ENCODE measurements at places on chromosomes 5 and 9. TPM values are rescaled to one million over a fixed set of nuclear protein-coding genes. Genes with fewer than 3 reads are reported as not detected.

DNA sequence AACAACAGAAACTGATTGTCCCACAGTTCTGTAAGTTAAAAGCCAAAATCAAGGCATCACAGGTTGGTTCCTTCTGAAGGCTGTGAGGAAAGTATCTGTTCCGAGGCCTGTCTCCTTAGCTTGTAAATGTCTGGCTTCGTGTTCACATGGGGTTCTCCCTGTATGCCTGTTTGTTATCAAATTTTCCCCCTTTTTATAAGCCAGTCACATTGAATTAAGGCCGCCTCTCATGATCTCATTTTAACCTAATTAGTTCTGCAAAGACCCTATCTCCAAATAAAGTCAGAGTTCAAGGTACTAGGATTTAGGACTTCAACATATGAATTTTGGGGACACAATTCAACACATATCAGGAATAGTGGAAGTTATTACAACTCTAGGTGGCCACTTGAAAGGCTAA lies 331.5 kb downstream of the PIK3R1 start:
- no peaks in the 10 kb centered on the region for H3K36me3 ChIP-seq
- no peaks in the 10 kb centered on the region for H3K4me1 ChIP-seq
- H3K27ac ChIP-seq, result no peak overlapping the region
- H3K27me3 ChIP-seq, result no peaks in the 10 kb centered on the region

DNA sequence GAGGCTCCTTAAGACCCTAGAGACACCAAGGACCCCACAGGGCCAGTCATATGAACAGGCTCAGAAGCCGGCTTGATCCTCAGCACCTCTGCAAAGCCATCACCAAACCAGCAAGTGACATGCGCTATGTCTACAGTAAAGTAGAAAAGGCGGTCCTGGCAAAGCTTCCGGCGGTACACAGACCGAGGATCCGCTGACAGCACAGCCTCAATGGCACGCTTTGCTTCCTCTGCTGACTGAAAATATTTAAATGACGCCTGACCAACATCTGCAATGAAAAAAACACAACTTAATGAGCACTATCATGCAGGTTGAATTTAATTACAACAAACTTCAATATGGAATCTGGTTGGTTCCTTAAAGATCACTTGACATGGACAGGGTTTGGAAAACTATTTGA lies 17.6 kb downstream of the TRMO start:
- DNase-seq, result no peak
- H3K4me3 ChIP-seq, result no peak overlapping the region
- H3K4me1 ChIP-seq, result peaks cover 12% of the 10 kb centered on the region
- no peaks in the 10 kb centered on the region for H3K27me3 ChIP-seq
- H3K36me3 ChIP-seq, result peaks cover 9% of the 10 kb centered on the region

GRCh38 chr9:21746550-21746949 lies 55.9 kb upstream of the MTAP start:
- H3K27ac ChIP-seq, result no peak overlapping the region
- H3K27me3 ChIP-seq, result peaks cover 12% of the 10 kb centered on the region
- H3K4me3 ChIP-seq, result no peak overlapping the region
- no peak for DNase-seq

DNA sequence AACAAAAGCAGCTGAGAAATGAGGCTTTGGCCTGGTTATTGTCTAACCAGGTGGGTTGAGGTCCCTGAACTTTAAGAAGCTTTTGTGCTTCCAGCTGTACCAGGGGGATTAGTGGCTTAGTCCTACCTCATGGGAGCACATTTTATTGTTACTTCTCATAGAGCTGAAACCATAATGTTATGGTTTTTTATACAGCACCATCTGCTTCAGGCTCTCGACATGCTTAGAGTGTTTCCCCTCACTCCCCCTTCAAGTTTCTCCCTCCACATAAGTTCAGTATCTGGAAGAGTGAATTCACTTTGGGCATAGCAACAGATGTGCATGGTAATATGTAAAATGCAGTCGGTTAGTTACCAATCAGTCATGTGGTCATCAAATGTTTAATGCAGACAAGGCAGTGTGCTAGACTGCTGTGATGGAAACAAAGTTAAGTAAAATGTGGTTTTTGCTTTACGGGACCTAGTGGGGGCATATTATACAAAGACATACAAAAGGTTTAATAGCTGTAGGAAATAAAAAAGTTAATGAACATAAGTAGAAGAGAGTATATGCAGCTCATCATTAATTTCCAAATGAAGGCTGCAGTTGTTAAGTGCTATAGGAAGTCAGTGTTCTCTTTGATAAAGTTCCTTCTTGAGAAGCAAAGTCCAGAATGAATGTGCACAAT lies 95.9 kb upstream of the SPRY4 start:
- DNase-seq, result no peak
- no peak overlapping the region for H3K4me3 ChIP-seq
- H3K27me3 ChIP-seq, result no peaks in the 10 kb centered on the region
- H3K27ac ChIP-seq, result no peak overlapping the region

DNA sequence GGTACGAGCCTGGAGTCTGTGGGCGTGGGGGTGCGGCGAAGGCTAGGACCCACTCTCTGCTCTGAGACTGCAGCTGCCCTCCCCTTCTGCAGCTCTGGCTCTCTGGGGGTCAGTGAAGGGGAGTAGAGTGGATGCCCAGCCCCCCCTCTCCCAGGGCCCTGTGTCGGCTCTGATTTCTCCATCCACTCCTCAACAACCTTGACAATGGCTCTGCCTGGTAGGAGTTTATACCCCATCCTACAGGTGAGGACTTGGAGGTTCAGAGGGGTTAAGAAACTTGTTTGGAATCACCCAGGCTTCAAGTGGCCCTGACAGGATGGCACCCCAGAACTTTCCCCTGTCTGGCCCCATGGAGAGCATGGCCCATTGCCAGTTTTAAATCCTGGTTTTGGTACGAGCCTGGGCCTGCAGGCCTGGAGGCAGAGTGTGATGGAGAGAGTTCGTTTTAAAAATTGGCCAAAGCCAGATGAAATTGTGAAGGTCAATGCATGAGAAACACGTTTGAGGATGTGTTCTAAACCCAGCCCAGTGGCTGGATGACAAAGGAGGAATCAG lies 22.3 kb downstream of the NCS1 start:
- H3K4me1 ChIP-seq, result no peaks in the 10 kb centered on the region
- no peak overlapping the region for H3K27ac ChIP-seq
- no peak overlapping the region for H3K4me3 ChIP-seq
- DNase-seq, result no peak
- no peaks in the 10 kb centered on the region for H3K27me3 ChIP-seq
- no peaks in the 10 kb centered on the region for H3K36me3 ChIP-seq

- no peak overlapping the region for H3K4me3 ChIP-seq
- H3K27me3 ChIP-seq, result no peaks in the 10 kb centered on the region
- no peak for DNase-seq
- no peaks in the 10 kb centered on the region for H3K36me3 ChIP-seq
- H3K27ac ChIP-seq, result no peak overlapping the region
- H3K4me1 ChIP-seq, result no peaks in the 10 kb centered on the region
These were observed 69.9 kb downstream of the PSAT1 start for GRCh38 chr9:78366827-78367226.

DNA sequence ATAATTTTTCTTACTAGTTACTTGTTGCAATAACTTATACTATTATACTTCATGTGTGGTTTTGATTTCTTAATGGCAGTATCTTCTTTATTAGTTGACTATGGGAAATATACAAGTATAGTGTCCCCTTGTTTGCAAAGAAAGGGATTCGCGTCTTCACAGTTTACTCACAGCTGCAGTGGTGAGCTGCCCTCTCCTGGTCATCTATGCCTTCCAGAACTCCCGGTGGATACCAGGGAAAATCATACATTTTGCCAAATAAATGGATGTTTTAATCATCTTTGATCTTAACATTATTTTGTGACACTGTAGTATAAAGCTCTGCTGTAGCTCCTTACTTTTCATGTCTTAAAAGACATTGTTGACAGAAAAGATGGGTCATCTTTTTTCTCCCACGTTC lies 142.0 kb downstream of the ZCCHC7 start:
- H3K4me1 ChIP-seq, result no peaks in the 10 kb centered on the region
- no peak overlapping the region for H3K4me3 ChIP-seq
- H3K36me3 ChIP-seq, result no peaks in the 10 kb centered on the region
- no peak for DNase-seq
- no peak overlapping the region for H3K27ac ChIP-seq
- H3K27me3 ChIP-seq, result no peaks in the 10 kb centered on the region

- H3K4me3 ChIP-seq, result no peak overlapping the region
- H3K27ac ChIP-seq, result no peak overlapping the region
- H3K36me3 ChIP-seq, result peaks cover 19% of the 10 kb centered on the region
- H3K4me1 ChIP-seq, result no peaks in the 10 kb centered on the region
- DNase-seq, result no peak
- H3K27me3 ChIP-seq, result no peaks in the 10 kb centered on the region
These were observed 11.1 kb upstream of the AQP3 start for GRCh38 chr9:33458444-33458843.

- H3K36me3 ChIP-seq, result peaks cover 19% of the 10 kb centered on the region
- no peaks in the 10 kb centered on the region for H3K27me3 ChIP-seq
- H3K4me1 ChIP-seq, result no peaks in the 10 kb centered on the region
- H3K27ac ChIP-seq, result no peak overlapping the region
- no peak overlapping the region for H3K4me3 ChIP-seq
These were observed 63.6 kb downstream of the NUP214 start for GRCh38 chr9:131188976-131189375.

- DNase-seq, result no peak
- H3K4me3 ChIP-seq, result no peak overlapping the region
- no peaks in the 10 kb centered on the region for H3K36me3 ChIP-seq
These were observed 199.9 kb downstream of the ADAMTS12 start for GRCh38 chr5:33691856-33692255.

DNA sequence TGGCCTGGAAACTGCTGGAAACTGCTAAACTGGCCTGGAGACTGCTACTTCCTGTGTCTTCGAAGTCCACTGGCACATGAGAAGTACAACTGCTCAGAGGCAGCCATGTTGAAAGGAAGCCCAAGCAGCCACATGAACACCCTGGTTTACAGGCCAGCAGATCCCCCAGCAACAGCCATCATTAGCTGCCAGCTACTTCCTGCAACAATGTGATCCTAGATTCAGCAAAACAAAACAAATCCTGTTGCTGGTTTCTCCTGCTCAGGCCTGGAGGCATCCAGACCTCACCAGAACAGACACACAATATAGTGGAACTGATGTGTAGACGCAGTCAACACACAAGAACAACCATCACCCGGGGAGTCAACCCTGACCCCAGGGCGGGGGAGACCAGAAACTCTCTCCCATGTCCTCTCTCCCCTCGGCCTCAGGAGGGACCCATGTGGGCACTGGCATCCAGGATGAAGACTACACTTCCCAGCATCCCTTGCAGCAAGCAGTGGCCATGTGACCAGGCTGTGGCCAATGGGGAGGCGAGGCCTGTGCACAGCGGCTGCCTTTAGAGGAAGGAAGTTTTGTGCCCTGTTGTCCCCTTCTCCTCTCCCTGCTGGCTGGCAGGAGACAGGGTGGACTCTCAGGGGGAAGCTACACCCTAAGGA lies 9.2 kb upstream of the LCN15 start:
- no peak for DNase-seq
- no peak overlapping the region for H3K4me3 ChIP-seq
- no peak overlapping the region for H3K27ac ChIP-seq
- H3K36me3 ChIP-seq, result no peaks in the 10 kb centered on the region
- no peaks in the 10 kb centered on the region for H3K27me3 ChIP-seq

DNA sequence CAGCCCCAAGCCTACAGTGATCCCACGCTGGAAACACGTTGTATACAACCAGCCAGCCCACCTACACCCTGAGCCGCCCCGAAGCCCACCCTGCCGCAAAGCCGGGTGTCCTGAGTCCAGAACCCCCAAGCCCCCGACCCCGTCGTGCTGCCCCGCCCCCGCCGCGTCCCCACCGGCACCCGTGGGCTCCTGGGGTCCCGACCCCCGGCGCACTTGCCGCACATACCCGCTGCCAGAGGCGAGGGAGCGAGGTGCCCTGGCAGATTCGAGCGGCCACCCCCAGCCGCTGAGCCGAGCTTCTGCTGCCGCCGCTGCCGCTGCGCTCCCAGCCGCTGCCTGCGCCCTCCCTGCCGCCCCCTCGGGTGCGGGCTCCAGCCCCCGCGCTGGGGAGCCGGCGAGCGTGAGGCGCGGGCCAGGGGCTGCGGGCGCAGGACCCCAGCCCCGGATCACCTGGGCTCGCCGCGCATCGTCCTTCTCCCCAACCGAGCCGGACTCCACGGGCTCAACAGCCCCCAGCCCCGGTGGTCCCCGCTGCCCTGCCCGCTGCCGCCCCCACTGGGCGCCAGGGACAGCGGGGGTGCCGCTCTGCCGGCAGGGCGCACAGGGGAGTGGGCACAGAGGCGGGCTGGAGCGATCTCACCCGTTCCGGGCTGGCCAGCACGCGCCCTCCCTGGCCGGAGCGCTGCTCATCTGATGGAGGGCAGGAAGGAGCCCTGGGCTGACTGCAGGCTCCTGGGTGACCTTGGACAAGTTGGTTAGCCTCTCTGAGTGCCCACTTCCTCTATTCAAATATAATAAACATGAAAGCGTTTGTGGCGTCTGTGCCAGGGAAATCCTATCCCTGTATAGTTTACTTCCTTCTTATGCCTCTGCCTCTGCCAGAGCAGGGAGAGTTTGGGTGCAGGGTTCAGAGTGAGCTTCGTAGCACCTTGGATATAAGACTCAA lies at the start of gene HTR4:
TSS of gene HTR4 (minus strand) at position 692 of the 946 bp plus-strand sequence. CDS start 17,513 bp downstream, outside the sequence.
- H3K27ac ChIP-seq, result no peak within 1 kb of the TSS
- H3K36me3 ChIP-seq, result no peaks in the 10 kb centered on the region
- peak within 1 kb of the TSS; percentile 51 for H3K4me3 ChIP-seq

- H3K4me3 ChIP-seq, result no peak overlapping the region
- no peak overlapping the region for H3K27ac ChIP-seq
- H3K27me3 ChIP-seq, result no peaks in the 10 kb centered on the region
- peaks cover 8% of the 10 kb centered on the region for H3K4me1 ChIP-seq
- no peak for DNase-seq
These were observed 75.8 kb upstream of the WWC1 start for GRCh38 chr5:168215646-168216045.

GRCh38 chr9:13459071-13459470 lies 179.6 kb upstream of the MPDZ start:
- DNase-seq, result no peak
- no peak overlapping the region for H3K27ac ChIP-seq
- no peaks in the 10 kb centered on the region for H3K4me1 ChIP-seq
- H3K27me3 ChIP-seq, result no peaks in the 10 kb centered on the region

The ZNF354C gene
- total RNA-seq, result 4.6 TPM

The CTNND2 gene
- 22.5 TPM for total RNA-seq

The SPATA31D4 gene
- total RNA-seq, result not detected

The JAKMIP2 gene
- total RNA-seq, result 0.49 TPM

The ADGRV1 gene
- total RNA-seq, result not detected

The PCA3 gene
- not detected for total RNA-seq

The PCDHB8 gene
- 1.5 TPM for total RNA-seq
